ENCODE measurements at places on chromosomes 5 and 9.

- peak; percentile 58 for DNase-seq
Observed at GRCh38 chr5:14331386-14331781, 188.2 kb downstream of the TRIO start.

DNA sequence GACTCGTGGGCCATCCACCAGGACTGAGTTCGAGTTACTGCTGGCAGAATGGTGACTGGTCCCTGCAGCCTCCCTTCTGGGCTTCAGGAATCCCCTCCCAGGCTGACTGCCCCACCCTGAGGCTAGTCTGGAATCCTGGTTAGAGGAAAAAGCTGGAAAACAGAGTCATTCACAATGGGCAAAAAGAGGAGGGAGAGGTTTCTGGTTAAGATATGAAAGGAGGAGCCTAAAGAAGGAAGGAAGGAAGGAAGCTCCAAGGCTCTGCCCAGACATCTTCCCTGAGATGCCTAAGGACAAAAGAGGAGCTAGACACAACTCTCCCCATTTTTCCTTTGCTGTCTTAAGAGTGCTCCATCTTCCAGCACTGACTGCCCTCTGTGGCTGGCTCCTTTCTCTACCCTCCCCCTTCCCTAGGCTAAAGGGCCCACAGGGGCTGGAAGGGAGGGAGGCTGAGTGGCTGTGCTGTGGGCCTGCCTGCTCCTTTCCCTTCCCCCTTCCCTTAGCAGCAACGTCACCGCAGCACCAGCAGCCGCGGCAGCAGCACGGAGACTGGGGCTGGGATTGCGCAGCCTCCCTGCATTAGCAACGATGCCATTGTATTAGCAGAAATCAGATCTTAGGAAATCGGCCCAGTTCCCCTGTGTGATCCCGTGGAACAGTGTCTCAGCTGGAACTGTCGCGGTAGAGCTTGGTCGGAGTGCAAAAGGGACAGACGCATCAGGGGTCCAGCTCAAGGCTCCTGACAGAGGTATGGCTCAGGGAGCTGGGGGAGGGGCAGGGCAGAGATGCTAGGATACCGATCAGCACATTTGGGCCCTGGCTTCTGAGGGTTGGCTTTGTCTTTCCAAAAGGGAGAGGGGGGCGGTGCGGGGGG is 48.7 kb downstream of the RUSC2 start:
- DNase-seq = peak; percentile 91

- DNase-seq = peak; percentile 54
Observed at GRCh38 chr5:15993334-15993733, 186.3 kb downstream of the MARCHF11 start.

DNA sequence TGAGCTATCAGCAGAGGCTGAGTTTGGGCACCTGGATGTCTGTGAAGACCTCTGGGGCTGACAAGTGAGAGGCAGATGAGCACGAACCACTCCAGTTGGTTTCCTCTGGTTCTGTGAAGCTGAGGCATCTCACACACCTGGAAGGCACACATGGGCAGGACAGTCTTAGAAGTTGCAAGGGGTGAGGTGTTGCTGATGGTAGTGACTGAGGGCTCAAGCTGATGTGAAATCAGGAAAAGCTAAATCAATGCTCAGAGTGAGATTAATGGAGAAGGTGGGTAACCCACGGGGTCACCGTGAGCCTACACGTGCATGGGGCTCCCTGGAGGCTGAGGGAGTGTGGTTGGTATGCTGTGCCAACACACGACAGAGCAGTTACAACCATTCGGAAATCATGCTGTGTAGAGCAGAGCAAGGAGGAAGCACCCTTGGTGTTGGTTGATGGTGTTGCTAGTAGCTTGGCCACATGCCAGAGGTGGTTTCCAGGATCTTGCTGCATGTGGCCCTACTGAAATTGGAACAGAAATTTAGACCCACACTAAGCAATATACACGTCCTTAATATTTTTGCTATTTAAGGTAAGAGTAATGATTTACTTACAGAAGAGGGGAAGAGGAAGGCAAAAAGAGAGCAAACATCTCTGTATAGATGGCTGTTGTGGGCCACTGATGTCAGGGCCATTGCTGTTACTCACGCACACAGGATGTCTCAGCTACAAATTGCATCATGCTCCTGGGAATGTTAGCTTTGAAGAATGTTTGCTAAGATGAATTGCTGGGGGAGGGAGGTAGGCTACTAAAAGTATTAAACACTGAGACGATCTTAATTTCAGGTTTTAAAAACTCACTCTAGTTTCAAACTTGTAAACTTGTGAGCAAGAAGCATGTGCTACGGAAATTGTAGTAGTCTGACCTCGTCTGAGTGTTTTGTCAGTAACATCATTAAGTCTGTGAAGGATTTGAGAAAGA is 170.5 kb downstream of the ARHGEF28 start:
- DNase-seq = peak; percentile 96

DNA sequence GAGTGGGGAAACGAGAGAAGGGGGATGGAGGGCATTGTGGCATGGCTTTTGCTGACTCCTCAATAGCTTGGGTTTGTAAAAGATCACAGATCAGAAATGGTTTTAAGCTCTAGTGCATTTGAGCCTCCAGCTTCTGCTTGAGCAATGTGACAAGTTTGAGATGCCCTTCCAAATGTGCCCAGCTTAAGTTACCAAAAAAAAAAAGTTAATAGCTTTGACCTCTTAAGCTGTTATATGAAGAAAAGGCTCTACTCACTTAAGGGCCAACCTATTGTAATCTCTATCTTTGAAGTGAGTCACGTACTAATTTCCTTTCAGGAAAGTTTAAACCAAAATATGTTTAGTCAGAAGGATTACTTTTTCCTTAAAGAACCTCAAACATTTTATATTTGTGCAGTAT is 428.8 kb upstream of the ACTBL2 start:
- no peak for DNase-seq
